C1 segment of cervical spinal cord (tissue), 14 donors: ENCODE measurements at places on chromosomes 1 and 21.

DNA sequence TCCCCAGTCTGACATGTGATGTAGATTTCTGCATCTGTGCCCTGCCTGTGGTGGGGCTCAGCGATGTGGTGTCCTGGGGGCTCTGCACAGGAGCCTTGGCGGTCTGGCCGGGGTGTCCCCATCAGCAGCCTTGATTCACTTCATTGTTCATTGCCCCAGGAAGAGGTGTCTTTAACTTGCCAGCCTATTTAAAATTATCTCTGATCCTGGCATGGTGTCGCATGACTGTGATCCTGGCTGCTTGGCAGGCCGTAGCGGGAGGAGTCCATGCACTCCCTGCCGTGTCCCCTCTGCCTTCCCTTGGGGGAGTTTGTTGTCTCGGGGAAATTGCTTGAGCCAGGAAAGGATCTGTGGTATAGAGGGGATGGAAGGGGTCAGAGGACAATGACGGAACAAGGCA, 59.9 kb downstream of the TRIM11 start:
- DNase-seq: no peak

DNA sequence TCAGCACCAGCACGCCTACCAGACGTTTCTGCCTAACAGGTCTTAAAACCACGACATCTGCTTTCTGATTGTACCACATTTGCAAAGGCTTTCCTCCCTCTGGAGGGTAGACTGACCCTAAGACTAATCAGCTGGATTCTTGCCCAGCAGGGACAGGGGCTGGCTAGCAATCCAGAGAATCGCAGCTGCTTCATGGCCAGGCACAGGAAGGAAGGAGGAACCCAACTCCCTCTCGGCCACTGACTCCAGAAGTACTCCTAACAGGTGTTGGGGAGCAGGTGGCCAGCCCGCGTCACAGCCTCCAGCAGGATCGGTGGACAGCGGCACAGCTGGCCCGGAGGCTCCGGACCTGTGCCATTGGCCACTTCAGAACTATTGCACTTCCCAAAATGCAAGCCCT, 180.8 kb downstream of the NPHP4 start:
- no peak for DNase-seq

GRCh38 chr1:15031251-15031933, 122.2 kb upstream of the TMEM51 start:
- no peak for DNase-seq

- DNase-seq: no peak
These were observed 24.3 kb upstream of the ENO1 start for GRCh38 chr1:8902765-8903164.

GRCh38 chr1:87170157-87170556, 158.5 kb upstream of the LMO4 start:
- DNase-seq: no peak

DNA sequence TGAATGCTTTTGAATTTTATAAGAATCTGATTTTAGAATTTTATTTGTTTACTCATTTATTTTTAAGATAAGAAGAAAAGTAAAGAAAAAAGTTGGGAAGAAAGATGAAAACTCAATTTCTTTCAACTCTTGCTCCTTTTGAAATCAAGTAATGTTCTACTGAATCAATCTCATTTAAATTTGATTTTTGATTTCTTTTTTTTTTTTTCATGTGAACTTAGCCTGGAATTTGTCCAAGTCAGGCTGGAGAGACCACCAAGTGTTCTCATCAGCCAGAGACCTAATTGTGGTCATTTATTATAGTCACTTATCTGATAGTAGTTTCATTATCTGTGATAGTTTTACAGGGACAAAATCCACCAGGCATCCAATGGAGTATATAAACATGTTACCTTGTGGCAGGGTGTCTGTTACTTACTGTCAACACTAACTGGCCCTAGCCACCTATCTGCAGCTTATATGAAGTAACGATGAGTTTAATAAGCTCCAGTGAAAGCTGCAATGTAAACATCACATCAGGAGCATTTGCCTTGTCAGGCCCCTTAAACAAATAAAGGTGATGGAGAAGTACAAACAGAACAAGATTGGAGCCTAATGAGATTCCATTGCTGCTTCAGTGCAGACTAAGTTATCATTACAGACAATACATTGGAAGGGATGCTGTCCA, 39.2 kb downstream of the HLX start:
- DNase-seq: no peak

- no peak for DNase-seq
These were observed 50.8 kb upstream of the POU3F1 start for GRCh38 chr1:38097284-38097898.

DNA sequence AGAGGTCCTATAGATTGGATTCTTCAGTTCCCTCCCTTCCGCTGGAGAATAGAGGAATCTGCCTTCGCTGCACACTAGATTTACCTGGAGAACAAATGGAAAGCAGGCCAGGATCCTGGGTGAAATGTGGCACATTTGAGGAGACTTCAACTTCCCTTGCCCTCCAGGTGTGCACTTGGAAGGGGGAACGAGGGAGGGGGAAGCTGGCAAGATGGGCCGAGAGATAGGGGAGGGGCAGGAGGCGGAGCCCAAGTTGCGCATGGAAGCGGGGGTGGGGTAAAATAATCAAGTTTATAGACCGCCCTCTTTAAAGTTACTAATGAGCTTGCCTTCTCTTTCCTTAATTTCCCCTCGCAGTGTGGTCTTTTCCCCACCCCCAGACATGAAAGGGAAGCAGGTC, 155.7 kb upstream of the CAMK1G start:
- DNase-seq: no peak

DNA sequence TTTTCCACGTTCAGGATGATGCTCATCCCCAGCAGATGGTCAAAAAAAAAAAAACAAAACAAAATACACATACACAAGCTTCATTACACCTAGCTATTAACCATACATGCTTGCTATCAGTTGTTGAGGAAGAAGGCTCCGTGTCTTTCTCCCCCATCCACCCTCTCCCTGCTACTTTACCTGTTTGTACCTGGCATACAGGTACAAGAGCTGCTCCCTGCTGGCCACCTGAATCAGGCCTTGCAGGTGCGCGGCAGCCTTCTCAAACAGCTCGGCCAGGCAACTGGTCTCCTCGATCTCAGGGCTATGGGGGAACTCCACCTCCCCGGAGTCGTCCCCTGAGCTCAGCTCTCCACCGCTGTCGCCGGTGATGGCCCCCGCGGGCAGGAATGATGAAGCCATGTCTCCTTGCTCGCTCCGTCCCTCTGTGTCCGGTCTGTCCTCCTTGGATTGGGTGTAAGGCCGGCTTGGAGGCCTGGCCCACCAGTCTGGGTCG, 464 bp downstream of the ACBD6 start:
- no peak for DNase-seq

DNA sequence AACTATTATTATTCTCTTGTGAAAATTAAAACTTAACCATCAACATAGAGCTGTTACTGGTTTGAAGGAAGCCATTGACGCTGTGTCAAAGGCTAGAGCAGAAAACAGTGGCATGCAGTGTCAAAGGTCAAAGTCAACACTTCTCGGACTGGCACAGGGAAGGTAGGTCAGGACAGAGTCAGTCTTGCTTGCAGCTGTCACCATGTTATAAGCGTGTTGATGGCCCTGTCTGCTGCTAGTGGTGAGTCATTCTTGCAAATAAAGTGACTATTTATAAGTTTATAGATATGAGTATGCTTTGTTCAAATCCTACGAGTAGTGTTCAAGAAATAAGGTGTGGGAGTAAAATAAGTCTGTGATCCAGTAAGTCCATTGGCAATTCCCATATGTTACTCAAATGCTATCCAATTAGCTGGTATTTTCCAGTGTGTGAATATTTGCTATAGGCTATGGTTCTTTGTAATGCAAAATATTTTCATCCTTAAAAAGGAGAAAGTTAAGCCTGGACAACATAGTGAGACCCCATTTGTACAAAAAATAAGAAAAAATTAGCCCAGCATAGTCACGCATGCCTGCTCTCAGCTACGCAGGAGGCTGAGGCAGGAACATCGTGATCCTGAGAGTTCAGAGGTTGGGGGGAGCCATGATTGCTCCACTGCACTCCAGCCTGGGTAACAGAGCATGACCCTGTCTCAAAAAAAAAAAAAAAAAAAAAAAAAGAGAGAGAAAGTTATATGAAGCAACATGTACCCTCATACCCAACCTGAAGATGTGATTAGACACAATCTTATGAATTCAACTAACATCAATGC, 26.3 kb upstream of the TINAGL1 start:
- no peak for DNase-seq

DNA sequence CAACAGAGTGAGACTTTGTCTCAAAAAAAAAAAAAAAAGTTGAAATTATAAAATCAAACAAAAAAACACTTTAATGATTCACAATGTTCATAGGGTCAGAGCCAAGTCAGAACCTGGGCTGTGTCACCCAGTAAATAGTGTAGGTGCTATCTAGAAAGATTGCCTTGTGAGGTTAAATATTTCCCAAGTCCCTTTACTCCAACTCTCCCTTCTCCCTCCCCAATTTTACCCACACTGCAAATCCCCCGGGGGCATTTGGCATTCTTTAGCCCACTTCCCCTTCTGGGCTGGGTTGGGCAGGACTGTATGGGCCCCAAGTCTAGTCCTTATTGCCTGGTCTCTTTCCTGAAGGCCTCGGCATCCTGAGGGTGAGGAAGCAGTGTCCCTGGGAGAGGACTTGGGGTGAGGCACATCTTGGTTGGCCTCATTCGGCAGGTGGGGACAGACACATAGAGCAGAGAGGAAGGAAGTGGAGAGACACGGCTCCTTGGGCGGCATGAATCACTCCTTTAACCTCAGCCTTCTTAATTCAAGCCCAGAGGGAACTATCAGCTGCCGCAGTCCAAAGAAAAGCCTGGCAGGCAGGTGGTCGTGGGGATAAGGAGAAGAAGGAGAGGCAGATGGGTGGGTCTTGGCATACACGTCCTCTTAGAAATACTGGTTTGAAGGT, 8.2 kb downstream of the ADORA1 start:
- DNase-seq: no peak

- no peak for DNase-seq
These were observed 158.0 kb upstream of the CACYBP start for GRCh38 chr1:174841747-174842146.

- DNase-seq: no peak
These were observed 13.6 kb downstream of the PIK3R3 start for GRCh38 chr1:46118856-46119255.

- no peak for DNase-seq
These were observed 216.1 kb upstream of the EDN2 start for GRCh38 chr1:41700581-41700980.

- no peak for DNase-seq
These were observed 10.0 kb downstream of the SLC16A4 start for GRCh38 chr1:110380672-110381283.

- no peak for DNase-seq
These were observed 41.7 kb downstream of the OLFML2B start for GRCh38 chr1:161981735-161982506.

- no peak for DNase-seq
These were observed 24.1 kb downstream of the PTGER3 start for GRCh38 chr1:71023515-71023914.

- no peak for DNase-seq
These were observed 46.6 kb upstream of the CD55 start for GRCh38 chr1:207274882-207275281.

GRCh38 chr1:18684303-18684702, 53.7 kb downstream of the PAX7 start:
- DNase-seq: no peak

- no peak for DNase-seq
These were observed 110.6 kb downstream of the USP25 start for GRCh38 chr21:15840406-15840805.

DNA sequence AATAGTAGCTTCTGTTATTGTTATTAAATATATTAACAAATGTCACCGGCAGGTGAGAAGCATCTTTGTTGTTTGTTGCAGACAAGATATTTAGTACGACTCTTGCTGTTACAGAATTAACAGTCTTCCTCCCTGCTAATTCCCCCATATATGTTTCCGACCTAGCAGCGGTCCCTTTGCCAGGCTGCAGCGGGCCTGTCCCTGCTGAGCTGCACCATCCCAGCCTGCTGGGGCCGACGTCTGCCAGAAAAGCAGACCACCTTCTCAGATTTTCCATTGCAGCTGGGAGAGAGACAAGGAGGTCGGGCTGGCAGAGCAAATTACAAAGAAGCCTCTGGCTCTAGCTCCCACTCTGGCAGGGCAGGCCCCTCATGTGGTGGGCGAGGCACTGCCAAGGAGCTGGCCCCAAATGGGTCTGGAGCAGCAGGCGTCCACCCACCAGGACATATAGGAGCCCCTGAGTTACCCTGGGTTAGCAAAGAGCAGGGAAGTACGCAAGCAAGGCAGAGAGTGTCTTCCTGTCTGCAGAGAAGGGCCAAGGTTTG, 142.7 kb downstream of the FOXD2 start:
- DNase-seq: no peak

- no peak for DNase-seq
These were observed 404.3 kb downstream of the MATN1 start for GRCh38 chr1:30318864-30319718.

DNA sequence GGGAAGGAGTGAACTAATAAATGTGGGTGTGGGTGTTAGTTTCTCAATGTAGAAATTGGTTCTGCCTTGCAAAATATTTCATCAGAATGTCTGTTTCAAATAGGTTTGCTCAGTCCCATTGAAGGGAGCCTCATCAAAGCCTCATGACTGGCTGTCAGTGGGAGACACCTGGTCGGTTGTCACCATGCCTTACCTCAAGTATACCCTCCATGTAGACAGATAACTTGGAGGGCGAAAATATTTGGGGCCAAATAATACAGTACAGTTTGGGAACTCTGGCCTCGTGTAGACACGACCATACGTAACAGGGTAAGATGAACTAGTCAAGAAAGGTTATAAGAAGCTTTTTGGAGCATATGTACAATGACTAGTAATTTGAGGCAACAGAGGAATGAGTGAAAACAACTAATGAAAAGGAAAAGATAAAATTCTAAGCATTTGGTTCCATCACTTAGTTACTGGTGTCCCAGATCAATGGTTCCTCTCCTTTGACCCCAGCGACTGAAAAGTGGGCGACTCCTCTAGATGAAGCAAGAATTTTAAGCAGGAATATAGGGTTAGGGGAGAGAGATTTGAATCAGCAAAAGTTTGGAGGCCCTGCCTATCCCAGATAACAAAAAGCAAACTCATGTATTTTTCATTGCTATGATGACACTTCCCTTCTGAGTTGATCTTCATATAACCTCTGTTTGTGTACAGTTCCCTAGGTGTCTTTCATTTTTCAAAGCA, 163.9 kb downstream of the LRRC40 start:
- DNase-seq: no peak

GRCh38 chr1:78420688-78421087, 70.1 kb upstream of the PTGFR start:
- DNase-seq: no peak

DNA sequence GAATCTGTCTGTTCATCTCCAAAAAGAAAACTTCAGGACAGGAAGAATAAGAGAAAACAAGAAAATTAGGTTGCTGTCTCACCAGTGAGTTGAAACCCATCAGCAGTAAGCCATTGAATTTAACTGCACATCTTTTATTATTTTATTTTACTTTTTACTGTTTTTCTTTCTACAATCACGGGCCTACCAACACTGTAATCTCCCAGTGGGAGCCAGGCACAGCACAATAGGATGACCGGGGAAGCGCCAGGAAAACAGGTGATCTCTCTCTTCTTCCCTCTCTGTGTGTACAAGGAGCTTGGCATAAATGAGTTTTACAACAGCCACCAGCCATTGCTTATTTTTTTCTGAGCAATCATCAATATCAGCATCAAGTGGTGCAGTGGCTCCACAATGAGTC, 113.1 kb upstream of the ESRRG start:
- no peak for DNase-seq

- DNase-seq: no peak
These were observed 18.3 kb downstream of the BTG2 start for GRCh38 chr1:203323587-203323986.
